ENCODE measurements at places on chromosomes 4 and X. TPM values are rescaled to one million over a fixed set of nuclear protein-coding genes. Genes with fewer than 3 reads are reported as not detected.

DNA sequence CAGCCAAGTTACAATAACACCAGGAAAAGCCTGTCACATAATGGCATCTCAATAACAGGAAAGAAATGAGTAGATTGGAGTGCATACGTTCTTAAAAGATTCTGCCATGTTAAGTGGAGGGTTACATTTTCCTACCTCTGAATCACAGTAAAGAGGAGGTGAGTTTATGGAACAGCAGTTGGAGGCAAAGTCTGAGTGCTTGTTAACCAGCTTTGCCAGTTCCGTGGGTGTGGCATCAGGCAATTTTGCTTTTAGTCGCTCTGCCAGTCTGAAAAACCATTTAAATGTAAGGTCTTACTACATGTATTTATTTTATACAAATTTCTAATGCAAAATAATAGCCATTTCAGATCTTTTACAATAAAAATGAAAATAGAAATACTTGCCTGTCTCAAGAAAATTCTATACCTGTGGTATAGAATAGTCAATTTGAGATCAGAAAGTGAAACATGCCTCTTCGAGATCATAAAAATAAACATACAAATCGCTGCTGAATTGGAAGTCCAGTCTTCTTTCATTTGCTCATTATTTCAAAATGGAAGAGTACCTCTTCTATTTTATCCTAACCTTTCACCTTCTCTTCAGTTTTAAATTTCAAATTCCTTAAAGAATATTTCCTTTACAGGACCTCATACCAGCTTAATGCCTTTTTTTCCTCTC is 31.4 kb downstream of the GC start:
- H3K4me3 ChIP-seq, result no peak overlapping the region
- DNase-seq, result no peak
- H3K36me3 ChIP-seq, result no peaks in the 10 kb centered on the region
- no peaks in the 10 kb centered on the region for H3K4me1 ChIP-seq
- H3K27ac ChIP-seq, result no peak overlapping the region

DNA sequence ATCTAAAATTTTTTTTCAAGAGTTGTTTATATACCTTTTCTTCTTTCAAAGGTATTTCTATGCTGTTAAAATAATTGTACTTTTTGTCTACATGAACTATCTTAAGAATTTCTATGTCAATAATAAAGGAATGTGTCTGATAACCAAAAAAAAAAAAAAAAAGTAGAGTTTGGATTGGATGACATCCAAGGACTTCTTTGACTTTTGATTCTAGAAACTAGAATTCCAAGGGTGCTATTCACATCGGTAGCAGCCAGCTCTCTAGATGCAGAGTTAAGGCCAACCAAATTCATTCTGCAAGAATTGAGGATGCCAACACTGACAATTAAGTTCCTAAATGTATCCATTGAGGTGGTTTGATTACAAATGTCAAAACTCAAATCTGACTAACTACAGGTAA is 42.0 kb upstream of the PRKG2 start:
- H3K4me1 ChIP-seq, result peaks cover 4% of the 10 kb centered on the region
- H3K27ac ChIP-seq, result no peak overlapping the region

- no peak for DNase-seq
- H3K4me1 ChIP-seq, result peaks cover 8% of the 10 kb centered on the region
- no peak overlapping the region for H3K27ac ChIP-seq
- H3K4me3 ChIP-seq, result peak overlapping the region; percentile 16
- H3K27me3 ChIP-seq, result no peaks in the 10 kb centered on the region
These were observed 6.9 kb downstream of the PDLIM5 start for GRCh38 chr4:94458682-94459081.

- no peak overlapping the region for H3K27ac ChIP-seq
- H3K36me3 ChIP-seq, result no peaks in the 10 kb centered on the region
- DNase-seq, result no peak
- H3K4me1 ChIP-seq, result peaks cover 2% of the 10 kb centered on the region
- no peaks in the 10 kb centered on the region for H3K27me3 ChIP-seq
These were observed 29.3 kb downstream of the RAP1GDS1 start for GRCh38 chr4:98290511-98290910.

DNA sequence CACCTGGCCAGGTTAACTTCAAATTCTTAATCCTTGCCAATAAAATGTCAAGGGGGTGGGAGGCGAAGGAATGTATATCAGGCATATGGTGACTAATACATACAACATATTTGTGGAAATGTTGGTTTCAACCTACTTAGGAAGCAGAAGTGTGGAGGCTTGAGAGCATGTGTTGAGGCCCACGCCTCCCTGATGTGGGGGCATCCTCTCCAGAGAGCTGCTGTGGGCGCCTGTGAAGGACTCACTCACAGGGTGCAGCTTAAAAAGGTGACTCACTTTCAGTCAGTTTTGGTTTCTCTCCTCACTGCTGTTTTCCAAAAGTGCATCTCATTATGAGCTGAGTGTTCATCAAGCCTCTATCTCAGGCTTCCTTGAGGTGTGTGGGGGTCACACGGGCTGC is 27.5 kb downstream of the LNX1 start:
- DNase-seq, result no peak
- H3K27me3 ChIP-seq, result no peaks in the 10 kb centered on the region
- no peaks in the 10 kb centered on the region for H3K36me3 ChIP-seq
- no peak overlapping the region for H3K4me3 ChIP-seq
- no peaks in the 10 kb centered on the region for H3K4me1 ChIP-seq

PDZD11 gene
- total RNA-seq, result 27.1 TPM

ADH1C gene
- 3.4 TPM for total RNA-seq

PRRG3 gene
- total RNA-seq, result 2.8 TPM

SPANXN4 gene
- total RNA-seq, result not detected

Data from aorta (tissue), 5 donors.